Nephron progenitor cell (in vitro differentiated cells): ENCODE measurements at places on chromosomes 1 and 21.

- DNase-seq: no peak
Measured at GRCh38 chr1:107451715-107452114, 310.9 kb downstream of the NTNG1 start.

GRCh38 chr1:97870589-97870988 lies 50.2 kb downstream of the DPYD start:
- no peak for DNase-seq

DNA sequence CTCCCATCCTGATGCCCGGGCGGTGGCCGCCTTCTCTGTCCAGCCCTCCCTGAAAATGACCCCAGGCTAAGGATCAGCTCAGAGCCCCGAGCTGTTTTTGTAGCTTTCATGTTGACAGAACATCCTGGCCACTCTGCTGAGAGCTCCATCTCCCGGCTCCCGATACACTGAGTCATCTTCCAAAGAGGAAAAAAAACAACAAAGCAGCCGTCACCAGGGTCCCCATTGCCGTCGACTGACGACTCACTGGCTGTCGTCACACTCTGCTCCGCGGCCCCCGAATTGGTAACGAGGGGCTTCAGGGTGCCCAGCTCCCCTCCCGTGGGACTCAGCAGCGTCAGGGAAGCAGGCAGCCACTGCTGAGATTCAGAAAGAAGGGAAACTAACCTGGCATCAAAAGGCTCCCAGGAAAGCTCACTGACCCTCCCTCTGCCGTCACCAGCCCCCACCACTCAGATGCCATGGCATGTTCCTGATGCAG lies 67.2 kb downstream of the CD46 start:
- DNase-seq: no peak

- DNase-seq: no peak
Measured at GRCh38 chr1:222784916-222785315, 29.9 kb upstream of the DISP1 start.

DNA sequence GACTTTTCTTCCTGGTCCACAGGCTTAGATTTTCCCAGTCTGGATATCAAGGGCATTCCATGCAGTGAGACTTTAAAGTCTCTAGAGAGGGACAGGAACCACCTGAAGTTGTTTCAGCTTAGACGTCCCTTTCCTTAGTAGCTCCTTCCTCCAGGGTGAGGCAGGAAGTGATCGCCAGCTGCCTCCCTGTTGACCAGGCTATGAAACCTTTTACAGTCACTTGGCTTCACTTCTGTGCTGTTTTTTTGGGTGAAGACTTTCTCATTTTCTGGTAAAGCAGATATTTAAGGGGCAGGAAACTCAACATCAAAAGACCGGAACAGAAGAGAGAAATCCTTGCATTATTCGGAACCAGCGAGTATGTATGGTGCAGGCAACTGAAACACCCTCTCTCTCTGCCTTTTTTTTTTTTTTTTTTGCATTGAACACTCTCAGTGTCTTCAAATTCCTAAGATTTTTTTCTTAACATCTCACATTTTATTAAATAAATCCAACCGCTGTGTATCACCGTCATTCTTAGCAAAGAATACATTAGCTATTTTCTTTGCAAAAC lies 234.6 kb upstream of the IRF2BP2 start:
- no peak for DNase-seq

GRCh38 chr1:226002667-226003501 lies 3.7 kb upstream of the SDE2 start:
- DNase-seq: peak; percentile 52

GRCh38 chr1:207811920-207812720 lies 60.3 kb downstream of the CD46 start:
- peak; percentile 27 for DNase-seq

DNA sequence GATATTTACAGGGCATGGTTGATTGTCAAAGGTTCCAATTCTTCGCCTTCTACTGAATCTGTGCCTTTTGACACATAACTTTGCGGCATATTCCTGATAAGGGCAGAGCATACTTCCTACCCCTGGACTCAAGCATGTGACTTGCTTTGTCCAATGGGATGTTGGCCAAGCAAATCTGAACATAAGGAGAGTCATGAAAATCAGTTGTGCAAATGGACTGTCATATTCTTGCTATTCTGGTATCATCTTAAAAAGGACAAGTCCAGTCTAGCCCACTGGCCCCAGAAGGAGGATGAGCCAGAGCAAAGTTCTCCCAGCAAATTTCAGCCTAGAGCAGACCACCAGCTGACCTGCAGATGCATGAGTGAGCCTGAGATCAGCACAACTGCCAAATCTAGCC lies 41.0 kb upstream of the MUTYH start:
- DNase-seq: no peak

GRCh38 chr1:245810181-245810769 lies 655.5 kb downstream of the KIF26B start:
- no peak for DNase-seq

GRCh38 chr21:44449473-44450363 lies 5.6 kb upstream of the LRRC3 start:
- DNase-seq: peak; percentile 6

- no peak for DNase-seq
Measured at GRCh38 chr1:56199956-56200355, 379.4 kb downstream of the PLPP3 start.

DNA sequence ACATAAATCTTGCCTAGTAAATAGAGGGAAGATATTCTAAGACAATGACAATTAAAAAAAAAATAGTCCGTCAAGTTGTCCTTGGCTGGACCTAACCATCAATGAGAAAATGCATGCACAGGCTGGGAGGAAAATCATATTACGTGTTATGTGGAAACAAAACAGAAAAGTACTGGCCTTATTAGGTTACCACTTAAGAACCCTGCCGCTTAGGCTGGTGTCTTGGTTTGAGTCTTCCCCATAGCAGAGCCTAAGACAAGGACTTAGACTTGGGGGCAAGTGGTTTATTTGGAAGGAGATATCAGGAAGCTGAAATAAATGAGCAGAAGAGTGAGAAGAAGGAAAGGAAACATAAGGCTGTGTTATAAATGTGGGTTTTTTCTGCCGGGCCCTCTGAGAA lies 186.4 kb downstream of the MRPL39 start:
- no peak for DNase-seq

- no peak for DNase-seq
Measured at GRCh38 chr21:43854773-43855633, 10.0 kb upstream of the AGPAT3 start.

GRCh38 chr1:2783435-2784397 lies 17.8 kb downstream of the TTC34 start:
- DNase-seq: no peak

GRCh38 chr1:95407131-95407885 lies 173.3 kb downstream of the RWDD3 start:
- DNase-seq: no peak

- DNase-seq: no peak
Measured at GRCh38 chr1:53284224-53285020, 43.4 kb downstream of the LRP8 start.

DNA sequence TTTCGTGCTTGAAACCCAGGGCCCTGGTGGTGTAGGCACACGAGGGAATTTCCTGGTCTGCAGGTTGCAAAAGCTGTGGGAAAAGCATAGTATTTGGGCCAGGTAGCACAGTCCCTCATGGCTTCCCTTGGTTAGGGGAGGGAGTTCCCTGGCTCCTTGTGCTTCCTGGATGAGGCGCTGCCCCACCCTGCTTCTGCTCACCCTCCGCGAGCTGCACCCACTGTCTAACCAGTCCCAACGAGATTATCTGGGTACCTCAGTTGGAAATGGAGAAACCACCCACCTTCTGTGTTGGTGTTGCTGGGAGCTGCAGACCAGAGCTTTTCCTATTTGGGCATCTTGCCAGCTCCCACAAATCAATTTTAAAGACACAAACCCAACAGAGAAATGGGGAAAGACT lies 183.0 kb downstream of the PHTF1 start:
- DNase-seq: no peak

DNA sequence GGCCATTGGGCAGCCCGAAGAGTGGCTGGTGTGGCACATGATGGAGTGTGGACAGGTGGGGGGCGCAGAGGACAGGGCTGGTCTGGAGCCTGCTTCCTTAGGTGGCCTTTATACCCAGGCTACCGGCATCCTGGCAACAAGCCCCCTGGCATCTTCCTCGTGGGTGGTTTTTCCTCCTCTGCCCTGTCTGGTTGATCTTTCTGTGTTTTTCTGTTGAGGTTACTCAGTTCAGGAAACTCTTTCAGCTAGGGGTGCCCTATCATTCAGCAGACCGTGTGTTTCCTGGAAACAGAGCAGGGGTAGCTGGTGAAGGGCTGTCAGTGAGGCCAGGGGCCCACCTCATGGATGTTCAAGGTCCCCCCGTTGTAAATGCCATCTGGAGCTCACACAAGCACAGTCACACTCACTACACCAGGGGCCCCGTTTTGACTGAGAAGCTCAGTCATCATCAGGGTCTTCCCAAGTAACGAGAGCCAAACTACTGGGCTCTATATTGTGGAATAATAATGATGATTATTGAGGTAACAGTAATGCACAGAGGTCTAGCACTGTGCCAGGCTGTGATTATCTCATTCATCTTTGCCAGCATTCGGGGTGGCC lies at the start of gene KRTAP12-4:
Gene KRTAP12-4 (minus strand): TSS at position 84 of the 600 bp plus-strand sequence. CDS start 45 bp downstream, at position 39.
- no peak for DNase-seq

GRCh38 chr1:198199105-198199504 lies 42.3 kb downstream of the NEK7 start:
- no peak for DNase-seq

DNA sequence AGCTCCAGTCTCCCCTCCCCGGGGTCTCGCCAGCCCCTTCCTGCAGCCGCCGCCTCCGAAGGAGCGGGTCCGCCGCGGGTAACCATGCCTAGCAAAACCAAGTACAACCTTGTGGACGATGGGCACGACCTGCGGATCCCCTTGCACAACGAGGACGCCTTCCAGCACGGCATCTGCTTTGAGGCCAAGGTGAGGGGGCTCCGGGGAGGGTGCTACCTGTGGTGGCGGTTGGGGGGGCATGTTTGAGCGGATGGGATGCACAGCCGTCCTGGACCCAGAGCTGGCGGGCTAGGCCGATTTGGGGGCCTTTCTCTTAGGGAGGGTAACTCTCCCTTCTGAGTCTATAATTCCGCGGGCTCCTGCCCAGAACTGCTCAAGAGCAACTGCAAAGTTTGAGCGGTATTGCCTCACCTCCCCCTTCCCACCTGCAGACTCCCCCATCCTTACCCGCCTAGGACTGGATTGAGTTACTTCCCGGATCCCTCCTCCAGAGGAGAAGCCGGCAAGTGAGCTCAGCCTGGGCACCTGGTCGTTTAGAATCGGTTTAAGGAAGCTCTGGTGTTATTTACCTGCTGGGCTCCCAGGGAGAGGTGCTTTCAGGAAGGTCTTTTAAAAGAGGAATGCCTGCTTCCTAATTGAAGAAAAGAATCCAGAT lies 730 bp downstream of the NOS1AP start:
- no peak for DNase-seq

- DNase-seq: no peak
Measured at GRCh38 chr1:10473145-10473765, 926 bp upstream of the DFFA start.

GRCh38 chr1:23960291-23961020 lies 828 bp downstream of the PNRC2 start:
- DNase-seq: no peak

DNA sequence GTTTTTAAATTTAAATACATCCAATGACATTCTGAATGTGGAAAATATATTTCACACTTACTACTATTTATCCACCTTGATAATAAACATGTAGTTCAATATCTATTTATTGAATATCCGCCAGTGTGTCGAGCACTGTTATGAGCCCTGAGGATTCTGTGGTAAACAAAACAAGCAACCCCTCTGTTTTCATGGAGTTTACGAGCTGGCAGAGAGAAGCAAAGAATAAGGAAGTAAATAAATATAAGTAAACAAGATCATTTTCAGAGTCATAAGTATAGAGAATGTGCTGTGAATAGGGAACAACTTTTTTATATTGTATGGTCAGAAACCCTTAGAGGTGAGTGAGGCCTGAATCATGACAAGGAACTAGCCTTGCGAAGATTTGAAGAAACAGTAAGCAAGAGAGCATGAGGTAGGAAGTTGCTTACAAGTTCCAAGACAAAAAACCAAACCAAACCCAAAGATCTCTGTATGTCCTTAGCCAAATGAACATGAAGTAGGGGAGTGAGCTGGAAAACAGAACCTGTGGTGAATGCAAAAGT lies 6.4 kb upstream of the SERBP1 start:
- DNase-seq: no peak

DNA sequence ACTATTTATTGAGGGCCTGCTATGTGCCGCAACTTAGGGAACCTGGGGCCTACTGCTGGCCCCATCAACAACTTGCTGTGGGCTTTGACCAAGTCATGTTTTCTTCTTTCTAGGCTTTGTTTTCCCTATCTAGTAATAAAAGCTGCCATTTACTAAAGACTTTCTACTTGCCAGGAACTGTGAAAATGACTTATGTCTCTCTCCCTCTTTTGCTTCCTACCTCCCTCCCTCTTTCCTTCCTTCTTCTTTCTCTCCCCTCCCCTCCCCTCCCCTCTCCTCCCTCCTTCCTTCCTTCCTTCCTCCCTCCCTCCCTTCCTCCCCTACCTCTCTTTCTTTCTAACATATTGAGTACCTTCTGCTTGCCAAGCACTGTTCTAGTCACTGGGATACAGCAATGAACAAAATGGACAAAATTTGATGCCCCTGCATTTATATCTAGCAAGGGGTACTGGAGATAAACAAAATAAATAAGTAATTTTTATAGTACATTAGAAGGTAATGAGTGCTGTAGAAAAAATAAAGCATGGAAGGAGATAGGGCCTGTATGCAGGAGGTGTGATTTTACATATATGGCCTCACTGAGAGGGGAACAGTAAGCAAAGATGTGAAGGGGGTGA lies 170.3 kb upstream of the USP24 start:
- no peak for DNase-seq

DNA sequence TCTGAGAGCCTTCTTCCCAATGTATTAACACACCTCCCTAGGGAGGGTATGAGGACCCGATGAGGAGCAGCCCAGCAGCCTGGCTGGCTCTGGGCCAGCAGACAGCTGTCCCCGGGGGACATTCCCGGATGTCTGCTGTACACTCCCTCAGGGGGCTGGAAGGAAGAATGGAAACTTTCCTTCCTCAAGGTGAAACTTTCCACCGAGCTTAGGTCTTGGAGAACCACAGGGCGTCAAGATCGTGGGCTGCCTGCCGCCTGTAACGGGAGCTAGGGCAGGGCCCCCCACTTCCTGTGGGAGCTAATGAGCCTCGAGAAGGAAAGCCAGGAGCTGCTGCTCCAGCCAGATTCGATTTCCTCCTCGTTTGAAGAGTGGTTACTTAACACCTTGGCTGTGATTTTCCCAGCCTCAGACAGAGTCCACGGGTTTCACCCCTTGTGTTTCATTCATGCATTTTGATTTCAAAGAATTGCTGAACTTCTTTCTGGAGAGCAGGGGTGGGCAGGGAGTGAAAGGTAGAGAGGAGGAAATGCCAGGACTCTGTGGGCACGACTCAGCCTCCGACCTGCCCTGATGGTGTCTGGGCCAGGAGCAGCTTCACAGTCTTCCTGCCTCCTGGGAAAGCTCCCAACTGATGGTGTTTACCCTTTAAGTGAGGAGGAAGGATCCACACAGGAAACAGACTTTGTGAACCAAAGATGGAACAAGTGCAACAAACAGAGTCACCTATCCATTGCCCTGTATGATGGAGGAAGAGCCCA lies 29.7 kb downstream of the UBE2T start:
- no peak for DNase-seq
